ENCODE measurements at places on chromosomes 4 and X.
A peak's percentile ranks its signal among the peaks of the same experiment; 100 is the strongest.

- no peak for DNase-seq
Observed at GRCh38 chr4:53967986-53968385, 96.4 kb downstream of the CHIC2 start.

DNA sequence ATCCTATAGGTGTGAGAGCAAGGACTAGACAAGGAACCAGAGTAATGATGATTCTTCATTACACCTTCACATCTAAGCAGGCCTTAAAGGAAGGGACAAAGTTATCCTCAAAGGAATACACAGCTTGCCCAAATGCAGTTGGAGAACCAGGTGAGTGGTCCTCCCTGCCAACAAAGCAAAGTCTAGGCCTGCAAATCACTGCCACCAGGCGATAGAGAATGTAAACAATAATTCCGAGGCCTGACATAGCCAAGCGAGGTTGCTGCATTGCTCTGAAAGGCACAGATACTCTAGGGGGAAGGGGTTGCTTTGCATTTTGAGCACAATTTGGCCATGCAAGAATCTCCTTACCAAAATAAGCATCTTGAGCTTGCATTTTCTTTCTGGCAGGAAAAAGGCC lies 178.2 kb upstream of the FAT1 start:
- no peak for DNase-seq

GRCh38 chr4:133156556-133156955 lies 7.5 kb downstream of the PCDH10 start:
- no peak for DNase-seq

DNA sequence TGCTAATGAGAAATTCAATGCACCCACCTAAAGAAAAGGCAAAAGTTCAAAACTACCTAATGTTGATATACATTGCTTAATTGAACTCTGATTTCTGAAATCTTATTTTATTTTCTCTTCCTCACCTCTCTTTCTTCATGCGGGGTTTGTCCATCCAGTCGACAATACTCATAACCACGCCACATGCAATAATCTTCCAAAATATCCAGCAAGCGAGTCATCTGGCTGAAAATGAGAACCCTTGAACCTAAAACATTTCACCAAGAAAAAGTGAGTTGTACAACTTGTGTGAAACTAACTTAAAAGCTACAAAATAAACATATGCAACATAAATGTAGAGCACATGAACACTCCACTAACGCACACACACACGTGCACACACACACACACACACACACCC lies 26.7 kb downstream of the SMARCA1 start:
- DNase-seq: no peak

DNA sequence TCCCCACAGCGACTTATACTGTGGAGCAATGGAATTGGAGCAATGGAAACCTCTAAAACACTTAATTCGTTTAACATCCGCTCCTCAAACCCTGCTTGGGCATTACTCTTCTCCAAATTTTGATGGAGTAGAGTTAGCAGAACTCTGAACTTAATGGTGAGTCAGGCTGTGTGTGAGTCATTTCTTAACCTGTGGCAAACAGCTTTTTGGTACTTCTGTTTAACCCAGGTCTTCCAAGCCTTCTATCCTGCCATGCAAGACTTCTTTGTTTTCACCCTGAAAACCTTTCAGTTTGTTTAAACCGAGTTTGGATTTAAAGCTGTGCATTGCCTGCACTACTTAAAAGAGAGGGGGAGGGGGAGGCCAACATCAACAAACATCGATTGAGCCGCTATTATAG lies 3.6 kb upstream of the AMOT start:
- DNase-seq: no peak

DNA sequence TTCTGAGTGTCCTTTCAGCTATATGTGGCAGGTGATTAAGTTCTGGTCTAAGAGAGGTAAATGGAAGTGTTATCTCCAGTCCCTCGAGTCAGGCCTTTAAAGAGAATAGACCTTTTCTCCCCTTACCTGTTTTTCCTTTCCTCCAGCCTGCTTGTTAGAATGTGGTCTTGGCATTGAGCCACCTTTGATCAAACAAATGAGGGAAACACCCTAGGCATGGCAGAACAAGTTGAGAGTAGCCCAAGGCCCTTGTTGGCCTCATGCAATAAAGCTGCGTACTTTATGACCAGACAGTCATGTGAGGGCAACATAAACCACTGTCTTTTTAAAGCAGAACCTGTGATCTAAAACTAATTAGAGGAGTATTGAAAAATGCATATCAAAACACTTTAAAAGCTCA lies 13.2 kb upstream of the IL13RA2 start:
- no peak for DNase-seq

GRCh38 chrX:86714441-86714840 lies 566.2 kb downstream of the DACH2 start:
- no peak for DNase-seq

- DNase-seq: no peak
Observed at GRCh38 chrX:69162361-69162865, 2.8 kb downstream of the PJA1 start.

- DNase-seq: no peak
Observed at GRCh38 chrX:104324461-104325212, 69.9 kb upstream of the ESX1 start.

GRCh38 chr4:113760795-113761619 lies 531 bp downstream of the CAMK2D start:
- DNase-seq: peak; percentile 13

DNA sequence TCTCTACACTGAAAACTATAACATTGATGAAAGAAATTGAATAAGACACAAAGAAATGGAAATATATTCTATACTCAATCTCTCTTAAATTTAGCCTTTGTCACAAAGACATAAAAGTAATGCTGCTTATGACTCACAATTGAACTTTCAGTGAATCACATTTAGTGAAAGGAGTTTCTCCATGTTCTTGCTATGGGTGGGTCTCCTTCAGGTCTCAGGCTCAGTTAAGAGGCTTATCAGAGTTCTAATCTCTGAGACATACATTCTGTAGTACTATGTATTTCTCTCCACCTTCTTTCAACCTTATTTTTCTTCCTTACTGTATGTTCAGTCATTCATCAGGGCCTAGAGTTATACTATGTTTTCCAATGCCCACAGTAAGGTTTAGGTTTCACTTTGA lies 220.9 kb downstream of the DTHD1 start:
- DNase-seq: no peak

- DNase-seq: no peak
Observed at GRCh38 chrX:137432609-137433008, 133.3 kb upstream of the ZIC3 start.

DNA sequence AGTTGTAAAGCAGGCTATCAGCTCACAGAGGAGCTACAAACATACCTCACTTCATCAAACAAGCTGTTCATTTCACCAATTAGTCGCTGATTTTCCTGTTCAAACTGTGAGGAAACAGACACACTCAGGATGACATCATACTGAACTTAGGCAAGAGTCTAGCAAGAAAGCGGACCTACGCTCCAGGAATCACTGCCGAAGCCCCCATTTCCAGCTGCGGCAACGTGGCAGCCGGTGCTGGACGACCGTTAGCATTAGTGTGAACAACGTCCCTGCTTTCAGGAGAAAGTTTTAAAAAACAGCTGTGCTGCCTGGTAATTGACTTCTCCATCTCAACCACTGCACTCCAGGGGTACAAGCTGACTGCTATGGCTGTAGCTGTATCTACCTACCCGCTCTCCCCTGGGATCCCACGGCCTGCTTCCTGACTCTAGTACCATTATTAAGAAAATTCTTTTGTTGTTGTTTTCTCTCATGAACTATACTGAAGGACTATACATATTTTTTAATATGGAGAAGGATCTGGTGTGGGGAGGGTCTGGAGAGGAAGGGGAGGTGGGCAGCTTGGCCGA lies 38.3 kb downstream of the NSG1 start:
- DNase-seq: no peak

DNA sequence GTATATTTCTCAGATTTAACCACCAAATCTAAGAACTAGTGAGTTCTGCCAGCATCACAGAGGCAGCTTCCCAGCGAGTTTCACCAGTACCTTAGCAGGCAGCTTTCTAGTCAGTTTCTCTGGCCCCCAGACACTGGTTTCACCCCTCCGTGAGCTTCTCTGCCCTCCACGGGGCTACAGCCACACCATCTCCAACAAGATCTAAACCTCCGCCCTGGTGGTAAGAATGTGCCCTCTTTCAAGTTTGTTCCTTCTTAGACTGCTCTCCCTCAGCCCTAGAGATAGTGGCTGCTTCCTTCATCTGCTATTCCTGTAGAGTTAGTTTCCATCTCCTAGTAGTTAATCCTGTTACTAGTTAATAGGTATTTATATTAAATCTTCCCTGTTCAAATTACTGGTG lies 60.5 kb upstream of the TAB3 start:
- DNase-seq: no peak

DNA sequence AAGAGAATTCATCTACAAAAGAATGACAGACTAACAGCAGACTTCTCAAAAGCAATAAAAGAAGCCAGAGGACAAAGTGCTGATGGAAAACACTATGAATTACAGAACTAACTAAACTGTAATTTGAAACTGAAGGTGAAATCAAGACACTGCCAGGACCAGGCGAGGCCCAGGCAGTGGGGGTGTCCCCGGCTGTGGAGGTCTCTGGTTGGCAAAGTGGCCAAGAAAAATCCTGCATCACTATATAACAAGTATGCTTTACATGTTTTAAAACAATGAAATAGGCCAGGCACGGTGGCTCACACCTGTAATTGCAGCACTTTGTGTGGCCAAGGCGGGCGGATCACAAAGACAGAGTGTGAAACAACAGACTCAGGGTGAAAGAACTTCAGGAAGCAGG lies 32.9 kb downstream of the CHM start:
- no peak for DNase-seq

DNA sequence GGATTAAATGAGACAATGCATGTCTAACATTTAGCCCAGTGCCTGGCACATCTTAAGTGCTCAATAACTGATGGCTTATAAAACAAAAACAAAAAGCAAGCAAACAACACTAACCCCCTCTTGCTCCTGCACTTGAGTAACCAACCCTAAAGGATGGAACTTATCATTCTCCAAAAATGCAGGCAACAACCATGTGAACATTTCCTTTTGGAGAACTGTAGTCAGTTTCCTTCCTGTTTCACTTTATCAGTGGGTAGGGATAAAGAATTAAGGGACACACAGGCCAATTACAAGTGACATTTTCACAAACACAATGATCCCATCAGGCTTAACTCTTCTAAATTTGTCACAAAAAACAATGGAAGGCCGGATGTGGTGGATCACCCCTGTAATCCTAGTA lies 30.4 kb downstream of the RPS3A start:
- no peak for DNase-seq

GRCh38 chrX:5163663-5164062 lies 1065.0 kb downstream of the NLGN4X start:
- DNase-seq: no peak

DNA sequence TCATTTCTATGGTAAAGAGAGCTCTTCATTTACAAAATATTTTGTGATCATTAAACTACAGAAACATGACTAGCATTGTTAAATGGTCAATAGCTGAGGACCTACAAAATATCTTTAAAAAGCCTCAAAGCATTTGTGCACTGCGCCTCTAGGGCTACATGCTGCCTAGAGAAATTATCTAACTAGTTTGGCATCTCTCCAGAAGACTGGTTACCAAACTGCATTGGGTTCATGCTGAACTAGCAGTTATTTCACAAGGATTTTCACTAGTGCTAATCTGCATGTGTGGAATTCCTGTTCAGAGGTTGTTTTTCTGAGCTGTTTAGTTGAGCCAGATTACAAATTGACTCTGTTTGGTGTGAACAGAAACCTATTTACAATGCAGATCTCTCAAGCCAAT lies 58.5 kb upstream of the PITX2 start:
- DNase-seq: no peak

DNA sequence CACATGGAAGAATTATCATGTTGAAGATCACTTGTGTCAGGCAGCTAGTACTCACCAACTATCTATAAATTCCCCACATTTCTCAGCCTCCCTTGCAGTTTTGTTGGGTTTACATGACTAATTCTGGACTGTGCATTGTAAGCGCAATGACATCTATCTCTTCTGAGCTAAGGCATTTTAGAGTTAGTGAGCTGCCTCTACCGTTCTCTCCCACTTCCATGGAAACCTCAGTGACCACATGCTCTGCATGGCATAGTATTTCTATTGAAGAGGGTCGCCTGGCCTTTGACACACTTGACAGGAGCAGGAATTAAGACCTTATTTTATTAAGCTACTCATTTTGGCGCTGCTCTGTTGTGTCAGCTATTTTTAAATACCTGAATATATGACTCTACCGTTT lies 67.5 kb upstream of the NPY2R start:
- DNase-seq: no peak

DNA sequence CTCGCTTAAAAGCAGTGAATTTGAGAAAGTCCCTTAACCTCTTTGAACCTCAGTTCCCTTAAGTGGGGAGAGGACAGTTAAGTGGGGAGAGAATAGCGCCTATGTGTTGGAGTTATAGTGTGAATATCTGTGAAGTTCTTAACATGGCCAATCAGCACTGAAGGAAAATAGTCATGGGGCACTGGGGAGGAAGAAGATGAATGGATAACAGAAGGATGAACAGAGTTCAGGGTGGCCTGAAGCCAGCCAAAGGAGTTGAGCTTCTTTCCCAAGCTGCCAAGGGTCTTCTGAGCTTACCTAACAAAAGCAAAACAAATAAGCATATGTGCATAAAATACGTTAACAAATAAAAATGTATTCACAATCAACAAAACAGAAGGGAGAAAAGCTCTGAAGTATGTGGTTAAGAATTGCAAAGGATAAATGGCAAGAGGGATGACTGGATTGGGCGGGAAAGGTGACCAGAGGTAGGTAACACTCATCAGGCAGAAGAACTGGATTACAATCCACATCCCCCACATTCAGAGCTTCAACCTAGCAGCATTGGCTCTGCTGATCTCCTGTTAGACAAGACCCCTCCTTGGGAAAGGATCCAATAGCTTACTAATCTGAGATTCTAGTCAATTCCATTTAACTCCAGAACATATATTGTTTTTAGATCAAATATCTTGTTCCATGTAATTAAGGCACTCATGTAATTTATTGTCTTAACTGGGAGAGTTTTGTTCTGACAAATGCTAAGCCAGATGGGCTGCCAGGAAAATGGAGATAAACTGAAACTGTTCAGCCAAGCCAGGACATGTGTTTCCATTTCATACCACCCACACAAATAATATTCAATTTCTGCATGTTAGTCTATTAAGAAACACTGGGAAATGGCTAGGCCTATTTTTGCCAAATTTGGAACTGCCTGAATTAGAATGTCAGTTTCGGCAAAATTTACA lies 221.2 kb downstream of the LDB2 start:
- no peak for DNase-seq

- no peak for DNase-seq
Observed at GRCh38 chr4:145496292-145496691, 14.6 kb downstream of the SMAD1 start.

- DNase-seq: no peak
Observed at GRCh38 chrX:46757052-46757451, 1.9 kb downstream of the SLC9A7 start.

GRCh38 chr4:30103455-30103854 lies 616.7 kb upstream of the PCDH7 start:
- DNase-seq: no peak

DNA sequence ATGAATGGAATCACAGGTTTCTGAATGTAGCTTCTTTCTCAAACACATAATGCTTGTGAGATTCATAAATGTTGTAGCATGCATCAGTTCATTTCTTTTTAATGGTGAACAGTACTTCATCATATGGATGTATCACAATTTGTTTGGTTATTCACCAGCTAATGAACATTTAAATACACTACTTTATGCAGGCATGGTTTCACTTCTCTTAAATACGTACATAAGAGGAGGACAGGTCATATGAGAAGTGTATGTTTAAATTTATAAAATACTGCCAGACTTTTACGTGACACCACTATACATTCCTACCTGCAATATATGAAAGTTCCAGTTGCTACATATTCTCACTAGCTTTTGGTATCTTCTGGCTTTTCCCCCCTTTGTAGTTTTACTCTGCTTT lies 65.4 kb downstream of the ANKRD17 start:
- DNase-seq: no peak

- DNase-seq: no peak
Observed at GRCh38 chrX:18406531-18407266, 18.7 kb upstream of the CDKL5 start.

All from activated T-helper 1 cell treated with anti-CD3 and anti-CD28 coated beads, Interleukin-2, amount 50 U/mL, for 16 hours (primary cell).